CD8-positive, alpha-beta memory T cell (primary cell): ENCODE measurements at places on chromosomes 7 and 10. TPM values are rescaled to one million over a fixed set of nuclear protein-coding genes. Genes with fewer than 3 reads are reported as not detected.

PDZD7 gene
- 0.33 TPM for total RNA-seq

FRMPD2 gene
- not detected for total RNA-seq

SKIDA1 gene
- 0.24 TPM for total RNA-seq

BEND7 gene
- not detected for total RNA-seq

DNA sequence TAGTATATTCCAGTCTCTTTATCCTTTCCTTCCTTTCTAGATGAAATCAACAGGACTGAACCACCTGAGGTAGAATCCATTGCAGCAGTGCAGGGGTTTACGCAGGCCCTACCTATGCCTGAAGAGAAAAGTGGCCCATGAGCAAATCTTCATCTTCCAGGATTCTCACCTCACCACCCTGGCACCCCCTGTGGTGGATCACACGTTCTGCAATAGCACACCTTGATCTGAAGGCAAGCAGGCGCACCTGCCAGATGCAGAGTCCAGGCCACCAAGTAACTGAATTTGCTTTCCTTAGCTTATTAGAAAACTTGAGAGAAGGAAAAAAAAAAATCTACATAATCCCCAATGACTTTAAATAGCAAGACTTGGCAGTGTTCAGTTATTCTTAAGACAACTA is 121.4 kb downstream of the PIP4K2A start:
- DNase-seq, result no peak

DNA sequence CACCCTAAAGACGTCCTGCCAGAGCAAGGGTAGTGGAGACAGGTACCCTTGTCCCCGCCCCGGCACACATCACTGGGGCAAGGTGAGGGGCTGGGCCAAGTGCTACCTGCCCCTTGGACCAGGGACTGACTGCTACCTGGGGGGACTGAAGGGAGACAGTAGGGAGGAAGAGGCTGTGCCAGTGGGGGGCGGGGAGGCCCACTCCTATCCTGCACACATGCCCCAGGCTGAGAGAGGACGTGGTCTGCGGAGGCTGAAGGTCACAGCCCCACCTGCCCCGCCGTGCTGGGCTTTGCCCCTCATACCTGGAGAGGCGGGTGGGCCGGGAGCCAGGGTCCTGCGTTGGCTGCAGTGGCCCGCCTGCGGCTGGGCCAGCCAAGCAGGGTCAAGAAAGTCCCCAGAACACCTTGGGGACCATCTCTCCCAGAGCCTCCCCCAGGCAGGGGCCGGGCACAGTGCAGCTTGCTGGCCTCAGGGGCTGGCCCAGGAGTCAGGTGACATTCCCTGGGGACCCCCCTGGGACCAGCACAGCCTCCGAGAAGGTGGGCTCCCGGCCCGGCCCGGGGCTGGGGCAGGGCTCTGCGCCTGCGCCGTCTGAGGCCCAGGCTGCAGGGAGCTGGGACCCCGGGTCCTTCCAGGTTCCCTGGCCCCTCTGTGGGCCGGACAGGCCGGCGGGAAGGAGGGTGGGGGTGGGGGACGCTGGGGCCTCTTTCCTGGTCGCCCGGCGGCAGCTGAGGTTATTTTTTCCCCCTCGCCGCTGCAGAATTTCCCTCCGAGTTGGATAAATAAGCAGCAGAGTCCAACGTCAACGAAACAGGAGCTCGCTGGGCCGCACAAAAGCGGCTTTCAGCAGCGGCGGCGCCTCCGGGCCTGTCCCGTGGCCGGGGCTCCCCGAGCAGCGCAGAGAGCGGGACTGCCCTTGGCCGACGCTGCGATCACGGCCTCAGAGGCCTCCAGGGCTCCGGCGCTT is 9.8 kb upstream of the FZD9 start:
- no peak for DNase-seq
